Stimulated activated CD4-positive, alpha-beta T cell treated with anti-CD3 and anti-CD28 coated beads, Interleukin-12 subunit alpha, Interleukin-12 subunit beta, amount 100 ng/mL, for 48 hours (primary cell): ENCODE measurements at places on chromosomes 5 and 9.

GRCh38 chr9:107994648-107995047, 505.1 kb upstream of the KLF4 start:
- DNase-seq, result no peak

DNA sequence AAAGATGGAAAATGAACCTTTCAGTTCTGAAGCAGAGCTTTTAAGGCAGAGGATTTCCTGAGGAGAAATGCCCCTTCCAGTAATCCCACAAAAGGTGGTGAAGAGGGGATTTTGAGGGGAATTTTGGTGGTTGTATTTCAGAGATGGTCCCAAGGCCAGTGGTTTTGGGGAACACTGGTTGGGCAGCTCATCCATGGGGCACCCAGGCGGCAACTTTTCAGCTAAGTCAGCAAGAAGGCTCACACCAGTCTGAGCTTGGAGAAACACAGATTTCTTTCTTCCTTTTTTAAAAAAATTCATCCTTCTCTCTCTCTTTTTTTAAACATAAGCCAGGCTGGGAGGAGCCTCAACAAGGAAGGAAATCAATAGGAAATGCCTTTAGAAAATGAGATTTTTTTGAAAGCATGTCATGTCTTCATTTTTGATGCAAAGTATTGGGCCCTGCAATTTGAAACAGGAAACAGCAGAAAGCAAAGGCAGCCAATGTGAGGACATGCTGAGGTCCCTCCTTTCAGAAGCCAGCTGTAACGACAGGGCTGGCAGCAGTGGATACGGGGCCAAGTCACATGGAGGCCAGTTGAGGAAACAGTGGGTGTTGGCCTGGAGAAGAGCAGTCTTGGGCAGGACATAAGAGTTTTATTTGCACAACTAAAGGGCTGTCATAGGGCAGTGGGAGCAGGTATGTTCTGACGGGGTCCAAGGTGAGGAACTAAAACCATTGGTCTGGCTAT, 155.3 kb upstream of the KLF4 start:
- no peak for DNase-seq

- no peak for DNase-seq
Measured at GRCh38 chr5:1521671-1522600, 1.8 kb downstream of the LPCAT1 start.

DNA sequence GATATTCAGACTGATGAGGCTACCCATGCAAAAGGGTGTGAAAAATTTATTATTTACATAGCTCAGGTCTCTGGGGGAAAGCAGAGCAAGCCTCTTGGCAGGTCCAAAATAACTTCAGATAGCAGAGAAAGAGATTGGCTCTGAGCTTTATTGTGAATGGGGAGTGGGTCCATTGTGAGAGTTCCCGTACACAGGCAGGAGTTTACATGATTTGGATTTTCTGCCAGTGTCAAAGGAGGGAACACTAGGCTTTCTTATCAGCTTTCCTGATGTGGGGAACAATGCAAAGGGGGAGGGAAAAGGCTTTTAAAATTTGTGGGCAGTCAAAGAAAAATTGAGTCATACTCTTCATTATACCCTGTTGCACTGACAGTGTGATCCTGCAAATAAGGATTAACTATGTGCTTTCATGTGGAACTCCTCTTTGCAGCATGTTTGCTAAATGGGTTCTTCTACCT, 615.0 kb upstream of the RIOK2 start:
- no peak for DNase-seq

DNA sequence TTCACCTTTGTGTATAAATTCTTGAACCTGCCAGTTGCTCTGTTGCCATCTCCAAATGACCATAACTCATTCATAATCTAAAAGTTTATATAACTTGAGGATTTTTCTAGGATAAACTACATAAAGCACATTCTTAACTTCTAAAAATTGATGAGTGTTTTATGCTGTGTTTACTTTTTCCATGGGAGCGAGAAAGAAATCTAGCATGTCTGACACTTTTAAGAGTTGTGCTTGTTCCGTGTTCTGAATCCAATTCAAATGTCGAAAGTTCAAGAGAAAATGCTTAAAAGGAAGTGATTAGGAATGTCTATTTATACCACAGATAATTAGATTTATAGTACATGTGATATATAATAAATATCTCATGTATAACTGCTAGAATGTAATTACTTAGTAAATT, 154.4 kb downstream of the DEPDC1B start:
- DNase-seq, result no peak

GRCh38 chr5:126965487-126965886, 64.9 kb downstream of the MARCHF3 start:
- no peak for DNase-seq

DNA sequence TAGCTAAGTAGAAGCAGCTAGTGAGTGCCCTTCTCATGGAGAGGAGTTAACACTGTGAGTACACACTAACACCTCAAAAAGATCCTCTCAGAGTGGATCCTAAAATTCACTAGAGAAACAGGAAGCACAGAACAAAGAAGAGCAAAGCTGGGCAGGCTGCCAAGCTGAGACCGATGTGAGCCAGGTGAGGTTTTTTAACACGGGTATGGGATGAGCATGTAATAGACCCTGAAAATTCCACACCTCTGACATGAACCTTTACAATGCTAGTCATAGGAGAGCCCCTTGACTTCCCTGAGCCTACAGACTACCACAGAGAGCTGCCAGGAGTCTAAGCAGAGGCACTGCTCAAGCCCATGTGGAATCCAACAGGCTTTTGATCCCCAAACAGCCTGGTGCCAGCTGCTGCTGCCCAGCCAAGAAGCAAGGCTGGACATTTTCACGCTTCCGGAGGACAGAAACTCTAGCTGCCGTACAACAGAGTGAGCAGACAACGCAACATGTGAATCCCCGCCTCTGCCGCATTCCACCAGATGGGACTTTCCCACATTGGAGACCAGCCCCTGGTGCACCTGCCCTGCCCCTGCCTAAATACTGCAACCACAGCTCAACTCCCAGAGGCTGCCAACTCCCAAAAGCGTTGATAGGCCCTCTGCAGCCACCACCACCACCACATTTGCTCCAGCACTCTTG, 280.8 kb downstream of the CDH10 start:
- DNase-seq, result no peak

GRCh38 chr5:178535299-178536175, 54.7 kb downstream of the COL23A1 start:
- DNase-seq, result no peak

GRCh38 chr5:6877986-6878828, 165.0 kb downstream of the TENT4A start:
- DNase-seq, result no peak

DNA sequence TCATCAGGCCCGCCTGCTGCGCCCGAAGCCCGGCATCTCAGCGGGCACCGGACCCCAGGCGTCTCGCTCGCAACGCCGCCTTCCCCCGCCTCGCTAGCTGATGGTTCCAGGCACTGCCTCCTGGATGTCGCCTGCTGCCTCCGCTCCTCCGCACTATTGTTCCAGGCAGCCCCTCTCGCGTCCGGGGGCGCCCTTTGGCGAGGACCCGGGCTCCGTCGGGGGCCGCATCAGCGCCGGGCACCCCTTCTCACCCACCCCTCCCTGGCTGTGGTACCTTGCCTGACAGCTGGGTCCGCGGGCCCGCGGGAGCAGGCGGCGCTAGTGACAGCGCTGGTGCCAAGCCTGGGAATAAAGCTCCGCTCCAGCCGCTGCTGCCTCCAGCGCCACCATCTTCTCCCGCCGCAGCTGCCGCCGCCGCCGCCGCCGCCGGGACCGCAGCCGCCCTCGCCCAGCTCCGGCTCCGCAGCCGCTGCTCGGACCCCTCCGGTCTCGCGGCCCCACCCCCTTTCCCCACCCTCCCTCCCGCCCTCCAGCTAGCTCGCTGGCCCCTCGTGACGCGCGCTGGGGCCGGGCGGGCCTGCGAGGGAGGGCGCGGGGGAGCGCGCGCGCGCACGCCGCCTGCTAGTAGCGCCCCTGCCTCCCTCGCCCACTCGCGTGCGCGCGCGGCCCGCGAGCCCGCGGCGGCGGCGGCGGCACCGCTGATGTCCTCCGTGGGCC, at the start of gene APBA1:
Gene APBA1 (minus strand): TSS at position 493 of the 717 bp plus-strand sequence.
- DNase-seq, result no peak

DNA sequence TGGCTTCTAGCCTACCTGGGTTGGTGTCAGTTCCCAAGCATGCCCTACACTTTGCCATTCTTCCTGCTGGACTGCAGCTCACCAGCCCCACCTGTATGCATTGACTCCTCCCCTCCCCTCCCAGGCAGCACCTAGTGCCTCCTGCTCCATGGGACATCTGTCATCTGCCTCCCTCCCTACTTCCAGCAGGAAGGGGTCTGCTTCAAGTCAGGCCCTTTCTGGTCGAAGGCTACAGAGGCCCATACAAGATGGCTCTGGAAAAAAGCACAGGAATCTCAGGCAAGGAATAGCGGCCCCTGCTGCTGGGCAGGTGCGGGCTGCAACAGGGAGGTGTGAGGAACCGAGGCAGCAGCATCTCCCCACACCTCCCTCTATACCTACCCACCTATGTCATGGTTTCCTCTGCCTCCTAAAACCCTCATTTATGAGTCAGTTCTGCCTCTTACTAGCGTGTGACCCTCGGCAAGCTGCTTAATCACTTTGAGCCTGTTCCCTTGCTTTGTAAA, 19.7 kb downstream of the WWC1 start:
- DNase-seq, result no peak

DNA sequence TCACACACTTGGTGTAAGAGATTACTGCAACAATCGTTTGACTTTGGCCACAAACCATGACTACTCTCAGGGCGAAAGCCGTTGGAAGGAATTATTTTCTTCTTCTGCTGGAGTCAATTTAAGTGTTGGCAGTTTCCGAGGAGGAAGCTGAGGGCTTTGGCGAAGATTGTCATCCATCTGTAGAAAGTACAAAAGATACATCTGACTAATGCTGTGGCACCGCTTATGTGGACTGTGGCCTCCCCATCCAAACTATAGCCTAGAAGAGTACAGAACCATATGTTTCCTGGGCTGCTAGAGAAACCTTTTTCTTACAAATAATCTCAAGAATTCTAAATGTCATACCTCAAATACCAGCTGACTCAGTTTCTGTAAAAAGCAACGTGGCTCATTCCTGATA, 7.4 kb downstream of the MTX3 start:
- DNase-seq, result no peak

GRCh38 chr5:56402266-56403220, 169.4 kb upstream of the ANKRD55 start:
- no peak for DNase-seq

DNA sequence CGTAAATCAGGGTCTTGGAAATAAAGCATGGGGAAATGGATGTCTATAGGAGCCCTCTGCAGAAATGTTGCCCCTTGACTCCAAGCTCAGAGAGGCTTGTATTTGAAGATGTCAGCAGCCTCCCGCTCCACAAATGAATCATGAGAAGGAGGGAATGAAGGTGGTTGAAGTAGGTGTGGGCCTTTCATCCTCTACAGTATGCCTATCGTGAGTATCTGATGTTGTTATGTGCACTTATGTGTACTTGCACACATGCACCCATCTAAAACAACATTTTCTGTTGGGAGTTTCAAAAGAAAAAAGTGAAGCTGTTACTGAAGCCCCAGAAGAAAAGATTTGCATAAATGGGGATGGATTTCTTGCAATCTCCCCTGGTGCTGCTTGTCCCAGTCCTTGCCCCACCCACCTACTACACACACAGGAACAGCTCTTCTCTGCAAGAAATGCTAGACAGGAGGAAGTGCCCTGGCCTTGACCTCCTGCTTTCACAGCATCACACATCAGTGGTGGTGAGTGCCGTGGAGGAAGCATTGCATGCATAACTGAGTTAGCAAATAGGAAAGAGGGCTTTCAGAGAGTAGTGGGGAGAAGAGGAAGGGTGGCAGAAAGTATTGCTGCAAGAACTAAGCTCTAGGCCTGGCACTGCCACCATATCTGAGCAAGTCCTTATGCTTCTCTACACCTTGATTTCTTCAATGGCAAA, 156.1 kb downstream of the SNX18 start:
- DNase-seq, result no peak

DNA sequence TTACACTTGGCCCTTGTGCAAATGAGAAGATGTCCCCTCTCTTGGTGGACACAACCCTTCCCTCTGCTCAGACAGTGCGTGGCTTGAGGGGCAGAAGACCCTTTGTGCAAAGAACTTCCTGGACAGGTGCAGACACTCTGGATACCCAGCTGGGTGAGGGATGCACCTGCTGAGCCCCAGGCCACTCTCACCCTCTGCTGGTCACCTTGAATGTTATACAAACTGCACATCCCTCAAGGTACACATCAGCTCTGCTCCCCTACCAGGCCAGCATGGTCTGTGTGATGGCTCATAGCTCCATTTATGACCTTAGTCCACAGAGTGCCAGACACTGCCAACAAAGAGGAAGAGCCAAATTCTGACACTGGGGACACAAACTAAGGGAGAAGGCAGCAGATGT, 3.1 kb upstream of the DIRAS2 start:
- DNase-seq, result no peak

- DNase-seq, result no peak
Measured at GRCh38 chr5:102625468-102625867, 126.7 kb upstream of the SLCO6A1 start.

- no peak for DNase-seq
Measured at GRCh38 chr5:168218746-168219145, 72.7 kb upstream of the WWC1 start.

GRCh38 chr5:27241564-27242257, 203.3 kb upstream of the CDH9 start:
- DNase-seq, result no peak

DNA sequence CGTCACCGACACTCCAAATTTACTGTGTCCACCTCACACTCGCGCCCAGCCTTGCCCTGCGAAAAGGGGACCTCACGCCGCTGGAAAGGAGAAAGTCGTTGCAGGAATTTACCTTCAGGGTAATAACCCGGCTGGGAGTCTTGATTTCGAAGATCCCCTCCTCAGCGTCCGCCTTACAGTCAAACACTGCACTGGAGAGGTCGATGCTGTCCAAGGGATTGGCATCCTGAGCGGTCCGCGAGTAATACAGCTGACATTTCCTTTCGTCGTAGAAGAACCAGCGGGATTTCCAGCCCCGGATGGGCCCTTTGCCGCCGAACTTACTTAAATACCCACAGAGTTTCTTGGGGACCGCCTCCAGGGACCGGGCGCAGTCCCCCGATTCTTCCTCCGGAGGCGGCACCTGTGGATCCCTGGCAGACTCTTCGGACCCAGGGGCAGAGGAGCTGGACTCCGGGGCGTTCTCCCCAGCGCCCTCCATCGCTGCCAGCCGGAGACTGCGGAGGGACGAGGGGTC, 330 bp downstream of the TBC1D2 start:
- peak; percentile 3 for DNase-seq

DNA sequence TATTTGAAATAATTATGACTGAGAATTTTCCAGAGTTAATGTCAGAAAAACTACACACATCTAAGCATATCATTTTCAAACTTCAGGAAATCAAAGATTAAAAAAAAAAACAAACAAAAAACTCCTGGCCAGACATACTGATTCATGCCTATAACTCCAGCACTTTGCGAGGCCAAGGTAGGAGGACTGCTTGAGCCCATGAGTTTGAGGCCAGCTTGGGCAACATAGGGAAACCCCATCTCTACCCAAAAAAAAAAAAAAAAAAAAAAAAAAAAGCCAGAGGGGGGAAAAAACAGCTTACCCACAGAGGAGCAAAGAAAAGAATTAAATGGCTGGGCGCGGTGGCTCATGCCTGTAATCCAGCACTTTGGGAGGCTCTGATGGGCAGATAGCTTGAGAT, 22.4 kb downstream of the EFCAB9 start:
- no peak for DNase-seq

GRCh38 chr5:142132916-142133315, 24.3 kb downstream of the NDFIP1 start:
- DNase-seq, result no peak

GRCh38 chr5:50889790-50890189, 223.4 kb downstream of the PARP8 start:
- DNase-seq, result no peak

- no peak for DNase-seq
Measured at GRCh38 chr9:122389799-122390481, 19.1 kb downstream of the PTGS1 start.

- DNase-seq, result no peak
Measured at GRCh38 chr9:105286098-105286497, 41.6 kb downstream of the SLC44A1 start.
